ENCODE measurements at places on chromosomes 5 and 9.

GRCh38 chr9:128636024-128636390, 20.6 kb downstream of the DYNC2I2 start:
- no peak for DNase-seq

DNA sequence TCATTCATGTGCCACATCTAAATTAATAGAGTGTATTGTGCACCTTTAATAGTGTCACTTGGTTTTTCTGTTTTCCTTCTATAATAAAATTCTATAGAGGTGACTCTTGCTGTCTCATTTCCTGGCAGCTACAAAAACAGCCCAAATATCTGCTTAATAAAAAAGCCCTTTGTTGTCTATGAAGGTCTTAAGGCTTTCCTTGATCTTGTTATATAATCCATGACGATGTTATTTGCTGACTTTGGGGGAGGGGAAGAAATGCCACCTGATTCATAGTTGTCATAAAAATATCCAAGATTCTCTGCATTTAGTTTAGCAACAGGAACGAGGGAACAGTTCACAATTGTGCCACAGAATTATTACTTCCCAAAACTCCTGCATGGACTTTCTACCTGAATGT, 31.3 kb downstream of the CPEB4 start:
- DNase-seq = no peak

- DNase-seq = no peak
These were observed 191.4 kb downstream of the TMEM167A start for GRCh38 chr5:82885627-82886389.

- DNase-seq = no peak
These were observed 115.4 kb upstream of the LMX1B start for GRCh38 chr9:126498331-126498730.

GRCh38 chr9:6590772-6591384, 54.7 kb downstream of the GLDC start:
- DNase-seq = no peak

- DNase-seq = no peak
These were observed 9.9 kb upstream of the PRR16 start for GRCh38 chr5:120454094-120454798.

- DNase-seq = no peak
These were observed 287.0 kb upstream of the TMEM161B start for GRCh38 chr5:88555674-88556073.

Measured in GM18507 (cell line).